ENCODE measurements at places on chromosomes 16 and 17.
A peak's percentile ranks its signal among the peaks of the same experiment; 100 is the strongest.

- DNase-seq: no peak
Measured at GRCh38 chr16:48999044-48999443, 282.6 kb downstream of the CBLN1 start.

GRCh38 chr16:8919089-8919933, 37.2 kb downstream of the LITAFD start:
- no peak for DNase-seq

GRCh38 chr17:32486701-32487472, at the start of gene CDK5R1:
Gene CDK5R1 (plus strand): TSS chr17:32486993. CDS start chr17:32487621, 628 bp downstream.
- DNase-seq: peak; percentile 76

DNA sequence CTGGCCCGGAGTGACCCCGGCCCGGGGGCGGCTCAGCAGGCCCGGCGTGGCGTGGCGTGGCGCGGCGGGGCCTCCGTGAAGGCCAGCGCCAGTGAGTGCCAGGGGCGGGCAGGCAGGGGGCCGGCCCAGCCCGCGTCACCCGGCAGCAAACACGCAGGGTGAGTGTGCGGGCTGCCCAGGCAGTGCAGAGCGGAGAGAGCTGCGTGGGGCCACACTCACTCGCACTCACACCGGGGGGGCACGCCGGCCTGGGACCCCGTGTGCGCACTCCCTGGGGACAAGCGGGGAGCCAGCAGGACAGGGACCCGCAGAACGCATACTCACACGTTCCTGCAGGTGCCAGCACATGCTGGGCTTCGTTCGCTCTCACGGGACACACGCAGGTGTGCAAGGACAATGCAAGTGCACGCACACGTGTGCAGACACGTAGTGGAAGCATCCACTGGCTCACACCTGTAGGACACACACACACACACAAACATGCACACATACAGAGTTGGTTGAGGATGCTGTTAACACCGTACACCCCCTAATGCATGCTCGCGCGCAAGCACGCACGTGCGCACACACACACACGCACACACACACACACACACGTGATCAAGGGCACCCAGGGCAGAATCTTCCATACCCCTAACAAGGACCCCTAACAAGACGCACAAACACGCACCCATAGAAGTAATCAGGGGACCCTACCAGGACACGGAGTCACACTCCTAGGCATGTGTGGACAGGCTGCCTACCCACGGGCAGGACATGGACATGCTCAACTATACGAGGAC, 7.7 kb downstream of the USP6 start:
- no peak for DNase-seq

DNA sequence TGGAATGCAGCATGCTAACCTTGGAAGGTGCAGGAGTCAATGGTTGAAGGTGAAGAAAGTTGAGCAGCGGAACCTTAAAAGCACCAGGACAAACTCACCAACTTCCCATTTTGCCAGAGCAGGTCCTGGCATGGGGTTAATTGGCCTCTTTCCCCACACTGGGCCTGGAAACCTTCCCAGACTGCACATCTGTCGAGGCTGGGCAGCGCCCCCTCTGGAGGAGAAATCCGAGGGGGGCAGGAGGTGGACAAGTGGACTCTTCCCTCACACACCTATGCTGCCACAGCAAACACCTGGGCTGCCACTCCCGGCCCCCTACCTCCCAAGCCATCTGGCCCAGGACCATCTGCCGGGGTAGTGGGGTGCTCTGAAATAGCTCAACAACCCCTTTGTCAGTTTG, 232.4 kb downstream of the CBLN1 start:
- DNase-seq: no peak

DNA sequence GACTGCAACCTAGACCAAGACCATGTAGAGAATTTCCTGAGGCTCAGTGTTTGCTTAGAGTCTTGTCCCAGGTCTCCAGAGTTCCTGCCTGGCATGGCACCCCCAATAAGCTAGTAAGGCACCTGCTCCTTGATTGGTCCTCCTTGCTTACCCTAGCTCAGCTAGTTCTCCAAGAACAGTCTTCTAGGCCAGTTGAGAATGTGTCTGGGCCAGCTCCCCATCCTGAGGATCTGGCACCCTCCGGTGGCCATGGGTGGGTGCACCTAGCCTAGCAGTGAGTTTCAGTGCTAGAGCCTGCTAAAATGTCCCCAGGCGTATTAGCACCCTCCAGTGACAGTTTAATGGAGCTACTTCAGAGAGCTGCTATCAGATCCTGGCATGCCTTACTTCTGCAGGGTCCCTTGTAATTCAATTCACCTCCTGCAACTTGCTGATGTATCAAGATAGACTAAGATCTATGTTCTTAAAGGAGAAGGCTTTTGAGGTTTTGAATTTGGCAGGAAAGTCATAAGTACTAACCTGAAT, 44.4 kb upstream of the MED13 start:
- peak; percentile 78 for DNase-seq

- no peak for DNase-seq
Measured at GRCh38 chr16:54175552-54176375, 110.8 kb downstream of the IRX3 start.

DNA sequence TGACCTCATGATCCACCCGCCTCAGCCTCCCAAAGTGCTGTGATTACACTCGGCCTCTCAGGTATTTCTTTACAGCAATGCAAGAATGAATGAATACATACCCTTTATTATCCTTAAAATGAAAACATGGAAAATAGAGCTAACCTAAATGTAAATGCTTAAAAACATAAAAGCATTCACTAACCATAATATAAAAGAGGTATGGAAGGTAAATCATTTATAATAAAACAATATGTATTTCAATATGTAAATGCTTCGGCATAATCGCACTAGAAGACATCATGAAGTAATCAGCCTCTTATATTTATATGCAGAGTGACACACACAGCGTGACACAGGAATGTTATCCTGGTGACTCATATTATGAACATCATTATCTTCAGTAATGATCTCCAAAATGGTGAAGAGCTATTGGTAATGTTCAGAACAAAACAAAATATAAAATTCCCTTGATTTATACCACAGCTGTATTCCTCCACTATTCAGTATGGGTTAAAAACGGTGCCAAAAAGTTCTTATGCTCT, 53.9 kb downstream of the AIPL1 start:
- DNase-seq: no peak

DNA sequence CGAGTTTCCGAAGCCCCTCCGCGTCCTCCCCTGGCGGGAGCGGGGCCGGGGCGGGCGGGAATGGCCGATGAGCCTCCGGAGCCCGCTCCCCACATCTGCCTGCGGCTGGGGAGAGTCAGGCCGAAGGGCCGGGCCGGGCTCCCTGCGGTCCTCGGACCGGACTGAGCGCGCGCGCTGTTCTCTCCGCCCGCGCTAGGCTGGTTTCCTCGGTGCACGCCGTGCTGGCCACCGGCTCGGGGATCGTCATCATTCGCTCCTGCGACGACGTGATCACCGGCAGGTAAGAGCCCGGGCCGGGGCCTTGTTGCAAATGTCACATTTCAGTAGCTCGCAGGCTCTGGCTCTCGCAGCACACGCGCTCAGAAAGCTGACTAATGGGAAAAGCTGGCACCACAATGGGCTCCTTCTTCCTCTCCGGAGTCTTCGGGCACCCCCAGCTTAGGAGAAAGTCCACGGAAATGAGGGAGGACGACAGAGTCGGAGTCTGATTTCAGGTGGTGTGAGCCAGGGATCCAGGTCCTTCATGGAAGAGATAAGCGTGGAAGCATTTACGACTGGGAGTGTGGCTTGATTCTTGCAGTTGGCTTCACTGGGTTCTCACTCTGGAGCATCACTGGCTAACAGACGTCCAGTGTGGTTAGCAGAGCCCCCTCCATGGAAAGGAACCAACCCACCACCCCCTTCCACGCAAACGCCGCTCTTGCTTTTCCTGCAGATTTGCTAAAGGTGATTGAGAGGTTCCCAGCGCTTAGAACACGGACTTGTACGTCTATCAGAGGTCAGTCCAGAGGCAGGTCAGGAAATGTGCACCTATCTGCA, 715 bp downstream of the TLCD3A start:
- DNase-seq: peak; percentile 63

DNA sequence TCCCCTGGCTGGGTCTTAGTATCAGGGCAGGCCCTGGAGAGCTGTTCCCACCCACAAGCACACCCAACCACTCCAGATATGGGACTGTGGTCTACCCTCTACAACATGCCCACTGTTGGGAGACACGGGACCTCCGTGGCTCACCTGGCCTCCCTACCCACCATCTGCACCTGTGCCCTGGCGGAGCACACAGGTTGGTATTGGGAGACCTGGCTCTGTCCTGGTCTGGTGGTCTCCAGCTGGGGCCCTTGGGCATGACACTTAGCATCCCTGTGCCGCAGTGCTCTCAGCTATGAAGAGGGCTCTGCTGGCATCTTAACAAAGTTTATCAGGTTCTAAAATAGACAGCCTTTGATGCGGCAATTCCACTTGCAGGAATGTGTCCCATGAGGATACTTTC, 5.8 kb downstream of the C16orf95 start:
- no peak for DNase-seq

DNA sequence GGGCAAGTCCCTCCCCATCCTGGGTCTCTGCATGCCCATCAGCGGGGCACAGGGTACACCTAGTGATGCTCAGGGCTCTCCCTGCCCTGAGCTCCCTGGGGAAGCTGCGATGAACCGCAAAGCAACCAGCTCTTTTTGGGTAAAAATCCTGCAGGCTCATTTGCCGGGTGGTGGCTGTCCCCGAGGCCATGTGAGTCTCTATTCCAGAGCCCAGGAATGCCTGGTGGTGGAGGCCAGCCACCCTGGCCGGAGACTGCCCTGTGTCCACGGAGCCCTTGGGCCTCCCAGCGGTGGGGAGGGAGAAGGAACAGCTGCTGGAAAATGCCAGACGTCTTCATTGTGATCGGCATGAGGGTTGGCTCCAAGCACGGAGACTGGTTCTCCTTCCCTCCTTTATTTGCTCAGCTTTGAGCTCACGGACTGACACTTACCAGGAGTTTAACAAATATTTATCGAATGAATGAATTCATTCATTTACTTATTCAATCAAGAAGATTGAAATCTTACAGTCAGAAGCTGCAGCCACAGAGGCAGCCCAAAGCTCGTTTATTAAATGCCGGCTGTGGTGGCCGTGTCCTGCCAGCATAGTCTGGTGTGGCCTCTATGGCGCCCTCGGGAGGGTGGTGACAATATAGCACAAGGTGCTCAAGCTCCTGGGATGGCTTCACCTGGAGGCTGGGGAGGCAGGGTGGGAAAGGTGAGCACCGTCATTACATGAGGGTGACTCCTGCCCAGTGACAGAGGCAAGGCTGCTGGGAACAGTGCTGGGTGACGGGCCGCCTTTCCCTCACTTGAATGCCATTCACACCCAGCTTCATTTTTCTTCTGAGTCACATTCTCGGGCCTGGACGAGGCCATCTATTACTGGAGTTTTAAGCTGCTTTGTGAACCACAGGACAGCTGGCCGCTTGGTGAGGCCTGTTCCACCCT, 31.1 kb upstream of the JPH3 start:
- DNase-seq: no peak

GRCh38 chr16:84268291-84269040, 26.2 kb upstream of the WFDC1 start:
- no peak for DNase-seq

DNA sequence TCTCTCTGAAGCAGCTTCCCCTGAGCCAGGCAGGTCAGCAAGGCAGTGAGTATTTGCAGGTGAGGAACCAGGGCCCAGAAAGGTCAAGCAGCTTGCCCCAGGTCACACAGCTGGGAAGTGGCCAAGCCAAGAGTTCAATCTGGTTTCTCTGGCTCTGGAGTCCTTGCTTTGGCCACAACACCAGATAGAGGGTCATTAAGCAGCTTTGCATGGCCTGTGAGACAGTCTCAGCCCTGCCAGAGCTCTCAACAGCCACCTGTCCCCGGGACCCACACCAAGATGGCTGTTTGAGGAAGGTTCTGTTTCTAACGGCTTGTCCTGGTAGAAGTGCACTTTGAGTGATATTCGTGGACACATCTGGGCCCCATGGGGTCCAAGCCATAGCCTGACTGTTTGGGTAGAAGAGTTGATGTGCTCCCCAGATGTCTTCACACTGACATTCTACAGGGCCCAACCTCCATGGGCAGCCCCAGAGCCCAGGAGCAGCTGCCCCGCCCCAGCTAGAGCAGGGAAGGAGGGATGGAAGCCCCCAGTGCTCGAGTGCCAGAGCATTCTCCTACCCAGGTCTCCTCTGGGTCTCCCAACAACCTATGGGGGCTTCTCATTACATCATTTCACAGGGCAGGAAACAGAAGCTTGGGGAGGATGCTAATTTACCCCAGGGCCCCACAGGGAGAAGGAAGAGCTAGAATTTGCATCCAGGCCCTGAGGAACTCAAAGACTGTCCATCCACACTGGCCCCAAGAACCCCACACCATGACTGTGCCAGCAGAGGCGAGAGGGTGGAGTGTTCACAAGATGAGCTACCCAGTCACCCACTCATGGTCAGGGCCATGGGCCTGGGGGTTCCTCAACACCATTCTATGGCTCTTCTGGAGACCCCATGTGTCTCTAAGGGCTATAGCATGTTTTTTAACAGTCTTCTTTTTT, 107.3 kb upstream of the CDH5 start:
- DNase-seq: no peak

- DNase-seq: no peak
Measured at GRCh38 chr17:38353086-38353604, 1.5 kb downstream of the SOCS7 start.

- DNase-seq: no peak
Measured at GRCh38 chr17:55663400-55663799, 59.3 kb downstream of the TMEM100 start.

- DNase-seq: peak; percentile 54
Measured at GRCh38 chr16:83898463-83899271, at the start of gene MLYCD. Gene MLYCD (plus strand): TSS chr16:83899115. CDS start chr16:83899145, 30 bp downstream.

DNA sequence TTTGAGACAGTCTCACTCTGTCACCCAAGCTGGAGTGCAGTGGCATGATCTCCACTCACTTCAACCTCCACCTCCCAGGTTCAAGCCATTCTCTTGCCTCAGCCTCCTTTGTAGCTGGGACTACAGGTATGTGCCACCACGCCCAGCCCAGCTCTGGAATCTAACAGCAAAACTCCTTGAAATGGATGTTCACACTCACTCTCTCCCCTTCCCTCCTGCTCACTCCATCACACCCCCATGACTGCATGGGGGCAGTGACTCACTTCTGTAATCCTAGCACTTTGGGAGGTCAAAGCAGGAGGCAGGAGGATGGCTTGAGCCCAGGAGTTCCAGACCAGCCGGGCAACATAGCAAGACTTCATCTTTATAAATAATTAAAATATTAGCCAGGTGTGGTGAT, 11.1 kb upstream of the TFAP4 start:
- no peak for DNase-seq

- DNase-seq: no peak
Measured at GRCh38 chr17:39195568-39196160, 1.8 kb downstream of the CACNB1 start.

GRCh38 chr16:15533386-15533785, 99.0 kb downstream of the BMERB1 start:
- DNase-seq: no peak

All from stimulated activated CD4-positive, alpha-beta T cell treated with anti-CD3 and anti-CD28 coated beads, Interleukin-1b, Interleukin-23, amount 100 ng/mL, for 48 hours (primary cell).